ENCODE measurements at places on chromosomes 4 and X.
A peak's percentile ranks its signal among the peaks of the same experiment; 100 is the strongest.

DNA sequence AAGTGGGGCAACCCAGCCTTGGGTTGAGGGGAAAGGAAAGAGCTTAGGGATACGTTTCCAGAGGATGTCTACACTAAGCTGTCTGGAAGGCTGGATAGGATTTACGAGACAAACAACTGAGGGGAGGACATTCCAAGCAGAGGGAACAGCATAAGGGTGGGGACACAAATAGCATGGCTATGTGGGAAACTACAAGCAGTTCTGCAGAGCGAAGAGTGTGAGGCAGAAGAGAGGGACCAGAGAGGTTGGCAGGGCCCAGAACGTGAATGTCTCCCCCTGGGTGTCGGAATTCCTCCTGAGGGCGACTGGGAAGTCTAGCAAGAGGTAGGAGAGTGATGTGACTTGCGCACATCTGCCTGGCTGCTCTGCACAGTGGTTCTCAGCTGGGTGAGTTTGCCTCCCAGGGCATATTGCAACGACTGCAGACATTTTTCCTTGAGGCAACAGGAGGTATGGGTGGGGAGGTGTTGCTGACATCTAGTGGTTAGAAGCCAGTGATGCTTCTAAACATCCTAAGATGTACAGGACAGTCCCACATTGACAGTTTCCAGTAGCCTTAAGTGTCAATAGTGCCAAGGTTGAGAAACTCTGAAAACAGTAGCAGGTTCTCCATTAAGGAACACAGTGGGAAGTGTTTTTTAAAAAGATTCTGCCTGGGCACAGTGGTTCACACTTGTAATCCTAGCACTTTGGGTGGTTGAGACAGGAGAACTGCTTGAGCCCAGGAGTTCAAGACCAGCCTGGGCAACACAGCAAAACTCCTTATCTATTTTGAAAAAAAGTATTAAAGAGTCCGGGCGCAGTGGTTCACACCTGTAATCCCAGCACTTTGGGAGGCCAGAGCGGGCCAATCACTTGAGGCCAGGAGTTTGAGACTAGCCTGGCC lies 9.2 kb downstream of the NDUFA1 start:
- DNase-seq = no peak

DNA sequence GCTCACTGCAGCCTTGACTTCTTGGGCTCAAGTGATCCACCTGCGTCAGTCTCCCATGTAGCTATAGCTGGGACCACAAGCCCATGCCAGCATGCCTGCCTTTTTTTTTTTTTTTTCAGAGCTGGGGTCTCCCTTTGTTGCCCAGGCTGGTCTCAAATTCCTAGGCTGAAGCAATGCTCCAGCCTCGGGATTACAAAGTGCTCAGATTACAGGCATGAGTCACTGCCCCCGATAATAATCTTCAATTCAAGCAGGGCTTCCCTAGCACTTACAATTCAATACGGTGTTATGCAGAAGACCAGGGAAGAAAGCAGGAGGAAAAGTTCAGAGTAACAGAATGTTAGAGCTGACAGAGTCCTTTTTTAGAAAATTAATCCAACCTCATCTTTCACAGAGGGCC lies 26.1 kb downstream of the OTOP1 start:
- no peak for DNase-seq

DNA sequence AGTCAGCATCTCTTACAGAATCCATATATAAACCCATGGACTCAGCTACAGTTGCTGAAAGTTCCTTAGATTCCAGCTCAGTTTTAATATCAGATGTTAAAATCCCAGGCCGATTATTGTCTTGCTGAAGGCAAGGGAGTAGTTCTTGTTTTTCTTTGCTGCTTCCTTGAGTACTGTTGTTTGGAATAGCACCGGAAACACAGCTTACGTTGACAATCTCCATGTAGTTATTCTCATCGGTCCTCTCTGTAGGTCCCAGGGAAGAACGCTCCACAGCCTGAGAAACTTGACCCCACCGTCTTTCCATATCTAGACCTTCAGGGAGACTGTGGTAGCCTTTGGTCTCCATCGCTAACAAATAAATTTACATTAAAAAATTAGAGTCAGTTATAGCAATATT lies 5.7 kb downstream of the NR3C2 start:
- no peak for DNase-seq

DNA sequence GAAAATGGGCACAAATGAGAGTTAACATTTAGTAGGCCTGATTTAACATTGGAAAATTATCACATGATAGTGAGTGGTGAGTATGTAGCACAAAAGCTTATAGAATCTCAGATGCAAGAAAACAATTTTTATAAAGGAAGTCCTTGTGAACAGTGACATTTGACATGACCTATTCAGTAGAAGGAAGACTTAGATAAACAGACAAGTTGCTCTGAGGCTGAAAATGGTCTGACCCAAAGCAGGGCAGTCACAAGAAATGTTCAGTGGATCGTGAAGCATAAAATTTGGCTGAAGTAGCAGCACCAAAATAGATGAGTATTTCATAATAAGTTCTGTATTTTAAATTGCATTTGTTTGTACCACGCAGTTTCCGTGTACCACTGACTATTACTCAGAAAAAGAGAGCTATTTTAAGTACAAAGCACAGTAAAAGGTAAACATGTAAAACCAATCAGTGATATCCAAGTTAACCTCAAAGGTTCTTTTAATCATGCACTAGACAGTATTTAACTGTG lies 605.7 kb upstream of the PABPC4L start:
- no peak for DNase-seq

- no peak for DNase-seq
Observed at GRCh38 chr4:125808570-125808969, 493.8 kb downstream of the FAT4 start.

- no peak for DNase-seq
Observed at GRCh38 chr4:18366892-18367291, 345.3 kb upstream of the LCORL start.

DNA sequence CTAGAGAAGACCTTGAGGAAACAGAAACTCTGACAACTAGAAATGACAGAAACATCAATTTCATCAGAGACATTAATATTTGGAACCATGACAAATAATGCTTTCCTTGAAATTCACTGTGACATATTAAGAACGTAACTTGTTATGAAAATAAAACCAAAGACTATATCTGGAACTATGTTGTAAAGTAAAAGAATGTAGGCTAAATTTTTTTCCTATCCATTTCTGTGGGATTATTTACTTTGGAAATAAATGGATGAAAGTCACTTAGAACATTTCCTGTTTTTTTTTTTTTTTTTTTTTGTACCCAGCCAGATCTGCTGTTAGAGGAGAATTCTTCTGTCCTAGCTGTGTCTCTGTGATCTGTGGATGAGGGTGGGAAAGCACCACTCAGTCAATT lies 255.9 kb downstream of the SPRY1 start:
- no peak for DNase-seq

DNA sequence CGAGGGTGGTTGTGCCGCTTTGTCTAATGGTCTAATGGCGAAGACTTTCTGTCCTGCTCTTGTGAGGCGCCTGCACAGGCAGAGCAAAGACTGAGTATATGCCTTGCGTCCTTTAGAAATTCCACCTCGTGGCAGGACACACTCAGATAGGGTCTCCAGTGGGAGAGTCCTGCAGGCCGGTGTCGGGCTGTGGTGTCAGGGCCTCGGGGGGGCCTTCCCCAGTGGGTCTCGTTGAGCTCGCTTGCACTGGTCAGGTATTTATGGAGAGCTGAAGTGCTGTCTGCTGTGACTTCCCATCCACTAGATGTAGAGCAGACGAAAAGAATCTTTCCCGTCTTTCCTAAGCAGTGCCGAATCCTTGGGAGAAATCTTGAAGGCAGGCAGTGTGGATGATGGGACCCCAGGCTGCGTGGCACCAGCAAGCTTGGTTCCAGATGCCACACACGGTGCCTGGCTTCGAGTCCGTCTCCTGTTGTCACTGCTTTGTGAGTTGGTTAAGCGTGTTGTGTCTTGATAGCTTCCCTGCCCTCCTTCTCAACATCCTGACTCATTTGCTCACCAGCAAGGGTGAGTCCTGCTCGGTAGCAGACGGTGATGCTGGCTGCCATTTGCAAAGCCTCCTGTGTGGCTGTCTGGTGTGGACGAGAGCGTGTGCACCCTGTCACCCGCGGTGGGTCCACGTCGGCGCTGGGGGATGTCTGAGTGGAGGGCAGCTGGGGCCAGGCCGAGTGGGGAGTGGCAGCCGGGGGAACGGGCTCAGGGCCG lies 20.5 kb downstream of the MAEA start:
- DNase-seq = no peak

DNA sequence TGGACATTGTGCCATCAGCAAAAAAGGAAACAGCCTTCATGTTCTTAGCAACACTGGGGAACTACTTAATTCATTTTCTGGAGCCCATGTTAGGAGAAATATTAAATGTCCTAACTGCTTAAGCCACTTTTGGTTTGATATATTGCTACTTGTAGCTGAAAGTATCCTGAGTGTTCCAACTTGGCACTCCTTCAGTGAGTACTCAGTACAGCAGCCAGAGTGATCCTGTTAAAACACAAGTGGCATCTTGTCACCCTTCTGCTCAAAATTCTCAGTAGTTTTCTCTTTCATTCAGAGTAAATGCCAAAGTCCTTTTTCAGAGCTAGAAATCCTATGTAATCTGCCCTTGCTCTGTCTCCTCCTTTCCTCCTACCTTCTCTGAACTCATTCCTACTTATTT lies 522.0 kb downstream of the GRID2 start:
- DNase-seq = no peak

DNA sequence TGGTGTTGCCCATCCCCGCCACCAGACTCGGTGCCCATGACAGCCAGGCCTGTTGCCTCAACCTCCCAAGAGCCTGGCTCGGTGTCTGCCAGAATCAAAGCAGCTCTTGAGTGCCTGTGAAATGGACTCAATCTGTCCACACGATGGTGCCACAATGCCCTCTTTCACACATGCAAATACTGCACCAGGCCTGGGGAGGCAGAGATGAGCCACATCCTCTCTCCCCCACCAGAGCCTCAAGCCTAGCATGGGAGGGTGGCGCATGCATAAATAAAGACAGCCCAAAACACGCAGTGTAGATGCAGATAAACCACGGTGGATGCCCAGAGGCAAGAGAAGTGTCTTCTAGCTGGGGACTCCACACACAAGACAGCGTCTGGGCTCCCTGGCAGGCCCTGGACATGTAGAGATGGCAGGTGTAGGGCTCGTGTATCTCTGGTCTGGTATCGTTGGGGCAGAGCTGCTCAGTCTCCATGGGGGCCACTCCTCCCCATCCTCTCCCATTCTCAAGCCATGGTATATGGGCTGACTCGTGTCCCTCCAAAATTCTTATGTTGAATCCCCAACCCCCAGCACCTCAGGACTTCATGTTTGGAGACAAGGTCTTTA lies 65.6 kb downstream of the JAKMIP1 start:
- DNase-seq = peak; percentile 5

GRCh38 chr4:992297-993110 lies 700 bp downstream of the SLC26A1 start:
- no peak for DNase-seq

DNA sequence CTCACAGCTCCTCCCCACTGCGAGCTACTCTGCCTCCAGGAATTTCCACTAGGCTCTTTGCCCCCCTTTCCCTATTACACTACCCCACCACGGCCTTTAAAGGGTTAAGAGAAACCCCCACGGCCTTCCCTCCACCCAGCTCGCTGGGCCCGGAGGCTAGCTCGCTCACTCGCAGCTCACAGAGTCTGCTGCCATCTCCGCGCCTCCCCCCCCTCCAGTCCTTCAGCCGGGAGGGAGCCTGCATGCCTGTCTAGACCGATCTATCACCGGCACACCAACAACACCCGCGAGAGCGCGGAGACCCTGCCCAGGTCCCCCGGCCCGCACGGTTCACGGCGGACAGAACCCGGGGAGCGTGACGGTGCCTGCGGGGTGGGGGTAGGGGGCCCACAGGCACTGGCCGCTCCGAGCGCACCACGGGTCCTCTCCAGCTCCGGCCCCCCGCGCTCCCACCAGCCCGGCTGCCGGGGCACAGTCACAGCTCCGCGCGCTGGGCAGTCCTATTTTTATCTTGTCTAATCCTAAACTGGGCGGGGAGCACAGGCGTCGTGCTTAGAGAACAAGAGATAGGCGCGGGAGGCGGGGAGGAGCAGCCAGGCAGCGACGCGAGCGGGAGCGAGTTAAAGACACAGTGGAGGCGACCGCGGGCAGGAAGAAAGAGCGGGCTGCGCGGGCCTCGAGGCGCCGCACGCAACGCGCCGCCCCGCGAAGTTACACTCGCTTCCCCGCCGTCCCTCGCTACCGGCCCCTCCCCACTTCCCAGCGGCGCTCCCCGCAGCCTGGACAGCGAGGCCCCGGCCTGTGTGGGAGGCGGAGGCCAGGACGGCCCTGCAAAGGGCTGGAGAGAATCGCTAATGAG lies 3.5 kb downstream of the BCOR start:
- no peak for DNase-seq

- DNase-seq = no peak
Observed at GRCh38 chr4:173529477-173530325, at the start of gene HAND2. HAND2 (minus strand) TSS chr4:173530229; CDS start chr4:173529289, 940 bp downstream.

- DNase-seq = no peak
Observed at GRCh38 chr4:73593631-73594241, 26.5 kb downstream of the RASSF6 start.

- no peak for DNase-seq
Observed at GRCh38 chr4:81214144-81214880, 710 bp downstream of the PRKG2 start.

DNA sequence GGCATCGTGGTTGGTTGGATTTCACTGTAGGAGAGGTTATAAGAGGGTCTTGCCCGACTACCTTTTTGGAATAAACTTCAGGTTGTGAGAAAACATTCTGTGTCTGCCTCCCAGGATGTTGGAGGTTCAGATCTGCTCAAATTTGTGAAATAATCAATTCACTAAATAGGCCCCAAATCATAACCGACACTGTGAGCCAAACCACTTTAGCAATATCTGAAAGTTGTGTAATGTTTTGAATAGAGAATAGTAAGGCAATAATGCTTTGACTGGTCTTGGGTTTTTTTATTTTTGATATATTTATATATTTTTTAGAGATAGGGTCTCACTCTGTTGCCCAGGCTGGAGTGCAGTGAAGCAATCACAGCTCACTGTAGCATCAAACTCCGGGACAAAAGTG lies 131.2 kb downstream of the GLRA3 start:
- no peak for DNase-seq

- no peak for DNase-seq
Observed at GRCh38 chr4:25970691-25971432, 56.8 kb downstream of the SMIM20 start.

DNA sequence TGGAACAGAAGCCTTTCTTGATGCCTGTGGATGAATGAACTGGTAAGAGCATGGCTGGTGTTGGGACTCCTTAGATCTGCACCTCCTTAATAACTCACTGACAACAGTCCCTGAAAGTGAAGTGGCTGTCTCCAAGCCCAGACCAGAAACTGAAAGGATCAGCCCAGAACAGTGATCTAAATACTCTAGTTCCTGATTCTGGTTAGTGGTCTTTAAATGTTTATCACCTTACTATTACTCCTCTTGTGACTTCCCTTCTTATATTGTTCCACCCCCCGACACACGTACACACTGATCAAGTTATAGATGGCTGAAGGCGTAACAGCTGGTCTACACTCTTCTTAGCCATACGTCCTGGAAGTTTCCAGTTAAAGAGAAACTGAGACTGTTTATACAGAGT lies 33.8 kb upstream of the ARMCX2 start:
- no peak for DNase-seq

DNA sequence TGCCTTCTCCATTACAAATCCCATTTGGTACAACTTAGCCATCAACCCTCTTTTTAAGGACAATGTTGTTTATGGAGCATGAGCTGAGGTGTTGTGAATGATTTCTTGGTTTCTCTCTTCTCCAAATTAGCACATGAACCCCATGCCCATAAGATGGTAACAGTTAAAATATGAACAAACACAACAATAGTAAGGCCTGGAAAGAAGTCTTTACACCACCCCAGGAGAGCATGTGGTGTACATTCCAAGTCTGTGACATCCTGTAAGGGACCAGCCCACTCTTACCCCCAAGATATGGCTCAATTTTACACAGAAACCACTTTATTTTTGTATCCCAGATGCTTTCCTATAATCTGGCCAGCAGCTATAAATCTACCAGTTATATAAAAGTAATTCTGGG lies 226.1 kb downstream of the COX18 start:
- no peak for DNase-seq
